ENCODE measurements at places on chromosomes 1 and 21.
A peak's percentile ranks its signal among the peaks of the same experiment; 100 is the strongest.

GRCh38 chr1:12173041-12173509, 6.3 kb downstream of the TNFRSF1B start:
- DNase-seq, result no peak

DNA sequence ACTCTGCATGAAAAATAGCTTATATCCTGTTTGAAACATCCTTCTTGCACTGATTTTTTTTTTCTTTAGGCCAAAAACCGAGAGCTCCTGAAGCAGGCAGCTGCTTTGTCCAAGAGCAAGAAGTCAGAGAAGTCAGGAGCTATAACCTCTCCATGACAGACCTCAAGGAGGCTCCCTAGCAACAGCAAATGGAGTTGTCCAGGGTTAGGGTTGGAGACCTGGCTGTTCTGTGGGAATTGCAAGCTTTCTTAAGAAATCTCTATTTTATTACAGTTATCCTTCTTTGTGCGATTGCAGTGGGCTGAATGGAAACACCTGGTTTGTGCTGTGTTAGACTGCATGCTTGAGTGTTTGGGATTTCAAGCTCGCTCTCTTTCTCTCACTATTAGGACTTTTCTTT, 12.6 kb upstream of the STX12 start:
- DNase-seq, result no peak

GRCh38 chr1:213931836-213932235, 55.9 kb upstream of the PROX1 start:
- DNase-seq, result no peak

DNA sequence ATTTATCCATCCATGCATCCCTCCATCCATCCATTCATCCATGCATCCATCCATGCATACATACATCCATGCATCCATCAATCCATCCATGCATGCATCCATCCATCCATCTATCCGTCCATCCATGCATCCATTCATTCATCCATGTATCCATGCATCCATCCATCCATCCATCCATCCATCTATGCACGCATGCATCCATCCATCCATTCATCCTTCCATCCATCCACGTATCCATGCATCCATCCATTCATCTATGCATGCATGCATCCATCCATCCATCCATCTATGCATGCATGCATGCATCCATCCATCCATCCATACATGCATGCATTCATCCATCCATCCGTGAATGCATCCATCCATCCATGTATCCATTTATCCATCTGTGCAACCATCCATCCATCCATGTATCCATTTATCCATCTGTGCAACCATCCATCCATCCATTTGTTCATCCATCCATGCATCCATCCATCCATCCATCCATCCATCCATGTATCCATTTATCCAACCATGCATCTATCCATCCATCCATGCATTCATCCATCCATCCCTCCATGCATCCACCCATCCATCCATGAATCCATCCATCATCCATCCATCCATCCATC, 30.3 kb upstream of the TINAGL1 start:
- no peak for DNase-seq

DNA sequence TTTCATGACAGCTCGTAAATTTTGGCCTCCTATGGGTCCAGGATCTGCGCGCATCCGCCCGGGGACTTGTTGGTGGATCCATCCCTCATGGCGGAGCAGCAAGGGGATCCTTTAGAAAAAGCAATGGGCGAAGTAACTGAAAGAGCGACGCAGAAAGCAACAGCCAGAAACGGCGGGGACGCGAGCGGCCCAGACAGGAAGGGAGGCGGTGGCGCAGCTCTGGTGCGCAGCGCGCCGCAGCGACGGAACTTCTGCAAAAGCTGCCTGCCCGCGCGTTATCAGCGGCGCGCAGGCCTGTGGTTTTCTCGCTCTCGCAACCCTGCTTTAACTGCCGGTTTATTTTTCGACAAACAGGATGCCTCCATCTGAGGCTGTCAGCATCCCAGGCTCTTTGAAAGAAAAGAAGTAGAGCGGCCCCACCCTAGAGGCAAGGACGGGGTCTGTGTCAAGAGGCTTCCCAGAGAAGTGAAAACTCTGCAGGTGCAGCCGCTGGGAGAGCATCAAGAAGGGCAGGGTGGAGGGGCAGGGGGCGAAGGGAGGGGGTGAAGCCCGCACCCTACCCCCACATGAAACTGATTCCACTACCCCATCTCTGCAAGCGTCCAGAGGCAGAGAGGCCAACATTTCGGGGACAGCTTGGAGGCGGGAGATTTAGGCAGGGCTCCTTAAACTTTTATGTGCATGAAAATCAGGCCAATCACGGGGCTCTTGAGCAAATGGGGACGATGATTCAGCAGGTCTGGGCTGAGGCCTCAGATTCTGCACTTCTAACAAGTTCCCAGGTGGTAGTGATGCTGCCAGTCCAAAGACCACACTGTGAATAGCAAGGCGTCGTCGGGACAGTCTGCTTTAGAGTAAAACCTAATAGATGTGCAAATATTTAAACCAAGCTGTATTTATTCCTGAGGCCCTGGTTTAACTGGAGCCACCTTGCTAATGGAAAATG, 22.2 kb downstream of the RUNX1 start:
- peak; percentile 78 for DNase-seq

DNA sequence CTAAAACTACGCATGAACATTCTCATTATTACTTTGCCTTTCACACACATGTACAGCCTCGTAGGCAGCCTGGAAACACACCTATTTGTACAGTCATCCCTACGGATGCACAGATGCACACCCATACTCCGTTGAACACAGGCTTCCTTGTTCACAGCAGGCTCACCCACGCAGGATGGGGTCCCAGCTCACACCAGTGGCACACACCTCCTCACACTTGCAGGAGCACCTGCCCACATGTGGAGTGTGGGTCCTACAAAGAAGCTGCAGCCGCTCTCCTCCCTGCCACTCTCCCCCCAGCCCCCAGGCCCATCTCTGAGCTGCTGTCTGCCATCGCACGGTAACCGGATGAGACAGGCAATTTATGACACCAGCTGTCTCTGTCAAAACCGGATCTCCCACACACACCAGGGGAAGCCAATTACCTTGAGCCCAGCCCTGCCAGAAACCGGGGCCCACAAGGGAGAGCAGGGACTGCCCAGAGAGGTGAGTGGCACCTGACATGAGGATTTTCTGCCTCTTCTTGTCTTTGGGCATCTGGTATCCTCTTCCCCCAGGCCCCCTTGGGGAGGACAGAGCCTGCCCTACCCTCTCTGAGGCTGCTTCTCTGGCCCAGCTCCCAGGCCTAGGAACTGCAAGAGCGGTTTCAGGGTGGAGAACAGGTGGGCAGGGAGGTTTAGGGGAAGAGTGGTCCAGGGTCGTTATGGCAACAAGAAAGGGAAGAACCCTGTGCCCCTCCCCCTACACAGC, 175.4 kb downstream of the IGSF21 start:
- no peak for DNase-seq

- no peak for DNase-seq
Measured at GRCh38 chr21:43323244-43324005, 103.5 kb downstream of the SIK1 start.

- no peak for DNase-seq
Measured at GRCh38 chr1:217534566-217534965, 96.3 kb downstream of the GPATCH2 start.

GRCh38 chr21:43006874-43007208, 32.5 kb downstream of the PKNOX1 start:
- no peak for DNase-seq
